ENCODE measurements at places on chromosomes 12 and 14.

- DNase-seq, result no peak
Observed at GRCh38 chr14:59627011-59627520, 50.5 kb upstream of the CCDC175 start.

- no peak for DNase-seq
Observed at GRCh38 chr14:59254911-59255545, 66.6 kb downstream of the DAAM1 start.

DNA sequence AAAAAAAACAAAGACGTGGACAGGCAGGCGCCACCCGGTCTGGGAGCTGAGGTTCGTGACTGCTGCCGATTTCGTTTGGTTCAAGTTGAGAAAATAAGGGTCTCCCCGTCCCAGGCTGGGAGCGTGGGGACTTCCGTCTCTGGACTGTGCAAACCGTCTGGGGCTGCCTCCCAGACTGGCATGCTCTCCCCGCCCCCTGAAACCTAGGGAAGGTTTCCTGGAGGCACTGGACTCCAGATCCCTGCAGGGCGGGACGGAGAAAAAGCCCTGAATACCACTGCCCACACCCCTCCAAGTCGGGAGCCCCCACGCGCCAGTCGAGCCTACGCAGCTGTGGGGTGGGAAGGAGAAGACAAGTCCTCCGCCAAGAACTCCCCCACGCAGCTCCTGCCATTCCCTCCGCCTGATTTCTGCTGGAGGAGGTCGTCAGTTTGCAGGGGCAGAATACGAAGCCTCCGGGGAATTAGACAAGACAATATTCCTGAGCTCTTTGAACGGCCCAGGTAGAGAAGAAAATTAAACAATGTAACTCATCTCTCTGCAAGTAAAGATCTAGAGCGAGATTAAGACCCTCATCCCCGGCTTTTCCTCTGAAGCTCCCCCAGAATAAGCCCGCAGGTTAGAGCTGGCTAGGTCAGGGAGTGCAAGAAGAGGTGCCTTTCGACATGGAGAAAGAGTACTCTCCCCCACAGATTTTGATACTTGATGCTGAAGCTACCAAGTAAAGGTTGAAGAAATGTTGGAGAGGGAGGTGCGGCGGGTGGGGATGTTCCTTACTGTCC is 10.4 kb upstream of the HOXC13 start:
- peak; percentile 66 for DNase-seq

DNA sequence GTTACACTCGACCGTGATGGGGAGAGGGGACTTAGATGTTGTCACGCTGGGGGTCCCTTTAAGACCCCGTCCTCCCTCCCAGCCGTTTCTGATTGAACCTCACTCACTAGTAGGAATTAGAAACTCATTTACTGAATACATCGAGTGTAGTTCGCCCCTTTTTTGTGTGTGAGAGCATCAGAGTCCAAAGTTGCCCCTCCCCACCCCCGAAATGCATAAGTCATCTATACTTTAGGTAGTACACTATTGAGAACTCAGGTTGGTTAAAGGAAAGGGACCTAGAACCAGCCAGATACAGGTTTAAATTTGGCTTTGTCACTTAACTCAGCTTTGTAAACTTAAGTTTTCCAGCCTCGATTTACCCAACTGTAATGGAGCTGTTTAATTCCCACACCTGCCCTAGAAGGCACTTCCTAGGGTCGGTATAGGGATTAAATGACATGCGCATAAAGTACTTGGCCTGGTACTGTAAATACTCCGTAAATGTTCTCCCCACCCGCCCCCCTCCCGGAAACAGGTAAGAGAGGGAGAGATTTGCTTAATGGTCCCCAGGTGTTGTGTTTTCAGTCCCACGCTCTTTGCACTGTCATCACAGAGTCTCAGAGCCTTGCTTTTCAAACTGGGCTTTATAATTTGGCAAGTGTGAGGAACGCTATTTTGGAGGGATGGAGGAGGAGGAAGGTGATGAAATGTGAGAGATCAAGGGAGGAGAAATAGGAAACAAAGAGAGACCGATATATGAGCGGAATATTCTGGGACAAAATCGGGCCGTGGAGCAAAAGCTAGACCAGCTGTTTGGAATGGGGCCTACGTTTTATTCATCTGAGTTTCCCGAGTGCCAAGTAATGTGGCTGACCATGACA is 897 bp downstream of the SUDS3 start:
- peak; percentile 37 for DNase-seq

- no peak for DNase-seq
Observed at GRCh38 chr12:116361414-116362223, 84.1 kb upstream of the MED13L start.

DNA sequence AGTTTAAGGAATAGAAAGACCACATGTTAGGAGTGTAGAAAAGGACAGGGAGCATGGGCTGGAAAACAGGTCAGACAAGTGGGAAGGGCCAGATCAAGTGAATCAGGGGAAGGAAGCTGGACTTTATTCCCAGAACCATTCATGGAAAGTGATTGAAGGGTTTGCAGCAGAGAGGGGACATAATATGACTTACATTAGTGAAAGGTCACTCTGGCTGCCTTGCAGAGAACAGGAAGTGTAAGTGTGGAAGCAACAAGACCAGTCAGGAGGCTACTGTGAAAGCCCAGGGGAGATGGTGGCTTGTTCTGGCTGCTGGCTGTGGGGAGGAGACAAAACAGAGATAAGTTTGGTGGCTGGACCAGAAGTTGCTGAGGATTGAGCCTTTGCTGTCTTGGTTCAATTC is 69.1 kb downstream of the VCPKMT start:
- DNase-seq, result no peak

GRCh38 chr14:37195327-37195726 is 2.4 kb upstream of the MIPOL1 start:
- no peak for DNase-seq

GRCh38 chr12:67617629-67618028 is 30.9 kb upstream of the DYRK2 start:
- DNase-seq, result no peak

GRCh38 chr14:36281309-36281708 is 39.1 kb downstream of the MBIP start:
- no peak for DNase-seq

DNA sequence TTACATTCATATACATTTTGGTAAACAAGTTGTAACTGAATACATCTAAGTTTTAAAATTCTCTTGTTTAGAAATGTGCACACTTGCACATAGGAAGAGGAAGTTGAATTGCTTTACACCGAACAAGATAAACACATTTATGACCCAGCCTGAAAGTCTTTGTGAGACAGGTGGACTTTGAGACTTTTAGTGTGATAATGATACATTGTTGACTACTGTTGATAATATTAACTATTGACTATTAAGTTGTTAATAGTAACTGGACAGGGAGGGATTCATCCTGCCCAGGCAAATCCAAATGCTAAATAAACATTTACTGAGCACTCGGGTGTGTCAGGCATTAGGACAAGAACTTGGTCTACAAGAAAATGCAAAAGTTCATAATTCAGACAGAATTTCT is 68.0 kb downstream of the AVPR1A start:
- no peak for DNase-seq

- DNase-seq, result no peak
Observed at GRCh38 chr12:123056053-123056452, 75.6 kb downstream of the ARL6IP4 start.

- DNase-seq, result peak; percentile 57
Observed at GRCh38 chr14:100440207-100440631, 117.1 kb downstream of the SLC25A47 start.

GRCh38 chr12:94592080-94592479 is 58.3 kb downstream of the TMCC3 start:
- no peak for DNase-seq

DNA sequence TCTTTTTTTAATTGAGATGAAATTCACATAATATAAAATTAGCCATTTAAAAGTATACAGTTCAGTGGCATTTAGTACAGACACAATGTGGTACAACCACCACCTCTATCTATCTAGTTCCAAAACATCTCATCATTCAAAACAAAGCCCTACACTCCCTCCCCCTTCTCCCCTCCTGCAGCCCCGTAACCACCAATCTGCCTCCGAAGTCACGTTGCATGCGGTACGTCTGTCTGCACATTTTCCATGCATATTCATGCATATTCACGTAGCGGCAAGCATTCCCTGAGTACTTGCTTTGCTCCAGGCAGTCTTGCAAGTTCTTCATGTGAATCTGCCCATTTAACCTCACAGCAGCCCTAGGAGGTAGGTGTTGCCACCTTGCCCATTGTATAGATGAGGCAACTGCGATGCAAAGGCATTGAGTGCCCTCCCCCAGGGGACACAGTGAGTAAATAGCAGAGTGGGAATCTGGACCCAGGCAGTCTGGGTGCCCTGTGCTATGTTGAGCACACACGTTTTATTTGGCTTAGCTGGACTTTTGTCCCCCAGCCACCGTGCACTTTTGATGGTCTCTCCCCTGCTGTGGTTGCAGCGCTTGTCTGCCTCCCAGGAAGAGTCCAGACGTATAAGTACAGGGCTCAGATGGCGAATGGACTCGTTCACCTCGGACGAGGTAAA is 43.4 kb downstream of the RIN3 start:
- no peak for DNase-seq
